Fibroblast of skin of left quadriceps (primary cell): ENCODE measurements at places on chromosomes 6 and 20.

DNA sequence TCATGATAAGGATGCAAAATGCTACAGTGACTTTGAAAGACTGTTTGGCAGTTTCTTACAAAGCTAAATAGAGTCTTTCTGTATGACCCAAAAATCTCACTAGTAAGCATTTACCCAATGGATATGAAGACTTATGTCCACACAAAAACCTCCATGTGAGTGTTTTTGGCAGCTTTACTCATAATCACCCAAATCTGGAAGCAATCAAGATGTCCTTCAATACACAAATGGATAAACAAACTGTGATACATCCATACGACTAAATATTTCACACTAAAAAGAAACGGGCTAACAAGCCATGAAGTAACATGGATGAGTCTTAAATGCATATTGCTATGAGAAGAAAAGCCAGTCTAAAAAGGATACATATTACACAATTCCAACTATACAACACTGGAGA lies 117.2 kb downstream of the PDE10A start:
- DNase-seq = no peak

- DNase-seq = no peak
Observed at GRCh38 chr20:38168791-38169589, 3.9 kb upstream of the TGM2 start.

DNA sequence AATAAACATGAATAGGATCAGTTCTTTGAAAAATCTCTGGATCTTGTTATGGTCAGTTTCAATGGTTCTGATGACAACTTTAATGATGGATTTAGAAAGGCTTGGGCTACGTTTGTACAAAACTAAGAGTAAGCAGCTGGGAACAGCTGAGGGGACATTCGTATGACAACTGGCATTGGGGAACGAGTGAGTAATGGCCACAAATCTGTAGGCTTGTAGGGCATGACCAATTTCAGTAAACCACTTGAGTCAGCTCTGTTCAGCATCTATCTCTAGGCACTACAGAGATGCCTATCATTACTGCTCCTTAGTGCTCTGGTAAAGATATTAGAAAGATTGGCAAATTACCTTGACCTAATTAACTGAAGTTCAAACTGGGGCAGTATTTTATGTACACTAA lies 1375.6 kb downstream of the EPHA7 start:
- DNase-seq = no peak

GRCh38 chr6:167513778-167514177 lies 188.9 kb downstream of the TTLL2 start:
- DNase-seq = no peak

DNA sequence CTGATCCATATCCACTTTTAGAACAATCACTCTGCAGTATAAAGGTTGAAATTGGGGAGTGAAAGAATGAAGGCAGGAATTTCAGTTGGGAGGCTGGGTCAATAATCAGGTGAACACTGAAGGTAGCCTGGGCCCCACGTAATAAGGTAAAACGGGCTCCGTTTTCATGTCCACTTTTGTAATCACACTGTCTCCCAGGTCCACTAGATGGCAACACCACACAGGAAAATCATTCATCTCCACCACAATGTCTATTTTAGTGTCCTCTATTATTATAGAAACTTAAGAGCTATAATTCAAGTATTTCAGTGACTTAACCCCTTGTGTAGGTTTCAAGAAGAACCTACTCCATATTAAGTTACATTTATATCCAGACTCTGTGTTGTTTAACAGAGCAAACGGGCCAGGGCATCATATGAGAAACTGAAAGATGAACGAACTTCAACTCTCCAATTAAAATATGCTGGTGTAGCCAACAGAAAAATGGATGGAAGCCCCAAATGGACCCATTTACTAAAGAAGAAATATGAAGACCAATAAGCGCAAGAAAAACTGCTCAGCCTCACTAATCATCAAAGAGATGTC lies 45.9 kb upstream of the MC3R start:
- DNase-seq = no peak

DNA sequence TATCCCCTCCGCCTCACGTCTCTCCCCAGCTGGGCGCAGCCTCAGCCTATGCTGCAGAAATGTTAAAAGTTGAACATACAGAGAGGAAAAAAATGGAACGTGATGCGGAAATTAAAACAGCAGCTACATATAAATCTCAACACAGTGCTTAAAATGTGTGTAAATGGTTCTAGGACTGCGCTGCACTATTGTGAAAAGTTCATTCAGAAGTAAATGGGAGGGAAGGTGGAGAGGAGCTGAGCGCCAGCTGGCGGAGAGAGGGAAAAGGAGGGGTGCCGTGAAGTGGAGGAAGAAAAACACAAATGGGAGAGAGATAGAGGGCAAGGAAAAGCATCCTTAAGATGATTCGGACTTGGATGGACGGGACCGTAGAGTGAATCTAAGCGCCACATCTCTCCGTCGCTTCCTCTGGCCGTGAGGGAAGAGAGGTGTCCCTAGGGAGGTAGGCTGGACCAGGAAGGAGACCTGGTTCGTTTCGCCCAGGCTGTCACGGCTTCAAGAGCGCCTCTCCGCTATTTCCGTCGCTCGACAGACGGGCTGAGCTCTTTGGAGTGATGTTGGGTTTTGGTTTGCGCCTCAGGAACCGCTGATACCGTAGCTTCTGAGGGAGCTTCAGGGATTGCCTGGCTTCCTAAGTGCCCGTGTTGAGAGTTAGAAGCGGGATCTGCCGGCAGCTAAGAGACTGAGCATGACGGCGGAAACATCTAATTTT lies 113.7 kb downstream of the TRIM27 start:
- DNase-seq = no peak

DNA sequence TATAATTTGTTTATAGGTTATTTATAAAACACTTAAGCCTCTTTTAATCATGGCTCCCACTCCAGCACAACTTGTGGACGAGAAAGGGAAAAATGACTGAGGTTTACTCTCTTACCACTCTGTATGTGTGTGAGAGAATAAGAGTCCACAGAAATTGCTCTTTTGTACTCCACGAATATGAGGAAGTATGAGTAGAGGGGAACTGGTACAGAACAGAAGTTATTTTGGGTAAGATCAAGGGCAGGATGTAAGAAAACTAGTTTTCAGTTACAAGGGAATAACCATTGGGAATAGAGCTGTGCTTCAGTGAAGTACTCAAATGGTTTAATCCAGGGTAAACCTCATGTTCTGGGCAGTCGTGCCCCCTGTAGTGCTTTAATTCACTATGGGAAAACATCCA lies 72.6 kb downstream of the REV3L start:
- DNase-seq = no peak

GRCh38 chr20:19823971-19824370 lies 65.9 kb downstream of the RIN2 start:
- no peak for DNase-seq

DNA sequence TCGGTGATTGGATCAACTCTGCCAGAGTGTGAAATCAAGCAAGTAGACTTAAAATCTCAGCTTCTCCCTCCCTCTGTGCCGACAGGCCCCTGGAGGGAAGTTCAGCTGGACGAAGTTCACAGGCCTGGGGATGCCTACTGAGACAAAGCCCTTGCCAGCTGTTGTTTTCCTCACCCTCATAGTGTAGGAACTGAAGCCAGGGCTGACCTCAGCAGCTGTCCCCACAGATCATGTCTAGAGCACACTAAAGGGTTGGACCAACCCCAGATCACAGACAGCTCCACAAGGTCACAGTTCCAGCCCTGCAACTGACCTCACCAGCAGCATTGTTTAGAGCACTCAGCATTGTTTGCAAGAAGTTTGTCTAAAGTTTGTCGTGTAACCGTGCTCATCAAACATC lies 261.9 kb upstream of the ECI2 start:
- no peak for DNase-seq

GRCh38 chr6:13987400-13987865 lies 62.7 kb downstream of the RNF182 start:
- DNase-seq = no peak

- DNase-seq = peak; percentile 90
Observed at GRCh38 chr6:1479095-1479494, 89.7 kb downstream of the FOXF2 start.

- DNase-seq = no peak
Observed at GRCh38 chr6:142913511-142914047, 31.4 kb downstream of the HIVEP2 start.

DNA sequence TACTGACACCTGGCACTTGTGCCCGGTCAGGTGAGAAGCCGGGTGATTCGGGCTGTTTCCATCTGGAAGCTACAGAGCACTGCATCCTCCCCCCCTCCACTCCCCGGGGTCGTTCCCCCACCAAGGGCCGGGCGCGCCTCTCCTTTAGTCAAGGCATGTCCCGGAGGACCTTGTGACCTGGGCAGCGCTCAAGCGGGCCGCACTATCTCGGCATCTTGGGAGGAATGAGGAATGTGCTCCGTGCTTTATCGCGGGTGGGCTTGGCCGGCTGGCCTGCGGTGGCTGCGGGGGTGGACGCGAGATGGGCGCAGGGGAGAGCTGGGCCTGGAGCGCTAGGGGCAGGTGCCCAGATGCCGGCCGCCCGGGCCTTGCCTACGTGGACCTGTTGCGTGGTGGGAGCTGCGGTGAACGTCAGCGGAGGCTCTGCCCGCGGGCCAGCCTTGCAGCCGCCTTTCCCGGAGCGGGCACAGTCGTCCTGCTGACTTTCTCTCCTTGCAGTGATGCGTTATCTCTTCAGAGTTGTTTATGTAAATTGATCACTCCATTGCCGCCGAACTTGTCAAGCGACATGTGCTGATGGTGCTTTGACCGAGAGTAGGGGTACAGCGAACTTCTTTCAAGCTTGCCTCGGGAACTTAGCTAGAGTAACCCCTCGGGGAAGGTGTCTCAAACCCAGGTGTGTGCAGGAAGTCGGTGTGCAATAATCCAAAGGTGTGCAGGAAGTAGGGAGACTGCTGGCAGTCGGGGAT lies 1.1 kb downstream of the LRRC1 start:
- no peak for DNase-seq

DNA sequence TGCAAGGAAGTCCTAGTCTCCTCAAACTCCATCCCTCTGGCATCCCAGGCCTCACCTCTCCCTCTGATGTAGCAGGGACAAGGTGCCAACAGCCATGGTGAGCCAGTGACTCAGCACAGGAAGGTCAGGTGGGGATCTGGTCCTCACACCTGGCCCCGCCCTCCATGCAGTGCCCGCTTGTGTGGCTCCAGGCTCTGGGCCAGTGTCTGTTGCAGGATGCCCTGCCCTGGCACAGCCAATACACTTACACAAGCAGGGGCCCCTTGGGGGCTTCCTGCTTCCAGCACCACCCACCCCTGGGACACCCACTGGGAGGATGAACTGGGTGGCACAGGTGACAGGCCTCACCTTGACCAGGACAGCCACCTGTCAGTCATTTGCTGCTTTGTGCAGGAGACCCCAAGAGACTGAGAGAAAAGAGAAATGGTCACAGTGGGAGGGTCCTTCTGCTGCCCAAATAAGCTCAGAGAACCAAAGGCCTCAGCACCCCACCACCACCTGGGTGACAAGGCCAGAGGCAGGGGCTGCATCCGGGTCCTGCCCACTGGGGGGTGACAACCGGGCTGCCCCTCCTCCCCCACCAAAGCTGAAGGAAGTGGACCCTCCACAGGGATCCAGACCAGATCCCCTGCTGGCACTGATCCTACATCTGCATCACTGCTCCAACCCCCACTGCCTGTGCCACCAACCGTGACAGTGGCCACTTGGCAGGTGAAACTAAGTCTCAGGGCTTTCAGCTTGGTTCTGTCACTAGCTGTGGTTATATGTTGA lies 658.8 kb upstream of the DEFB115 start:
- no peak for DNase-seq

- DNase-seq = no peak
Observed at GRCh38 chr6:34315780-34316179, 67.0 kb upstream of the SMIM29 start.

GRCh38 chr20:58138395-58138794 lies 90.1 kb downstream of the ANKRD60 start:
- no peak for DNase-seq

GRCh38 chr6:3355358-3356055 lies 96.8 kb downstream of the PSMG4 start:
- DNase-seq = no peak

DNA sequence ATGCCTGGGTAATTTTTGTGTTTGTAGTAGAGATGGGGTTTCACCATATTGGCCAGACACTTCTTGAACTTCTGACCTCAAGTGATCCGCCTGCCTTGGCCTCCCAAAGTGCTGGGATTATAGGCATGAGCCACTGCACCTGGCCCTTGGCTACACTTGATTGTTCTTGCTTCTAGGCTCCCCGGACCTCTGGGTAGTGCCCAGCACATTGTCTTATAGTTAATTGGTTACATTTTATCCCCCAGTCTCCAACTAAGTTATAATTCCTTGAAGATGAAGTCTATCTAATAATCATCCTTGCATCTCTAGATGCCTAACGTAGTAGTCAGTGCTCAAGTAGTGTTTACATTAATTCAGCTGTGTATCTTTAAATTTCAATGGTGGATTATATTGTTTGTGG lies 11.8 kb downstream of the SMPDL3A start:
- no peak for DNase-seq
